Naive B cell (primary cell): ENCODE measurements at places on chromosomes 5 and 9. TPM values are rescaled to one million over a fixed set of nuclear protein-coding genes. Genes with fewer than 3 reads are reported as not detected.

Gene PCDHA11
- not detected for polyA plus RNA-seq

- DNase-seq: no peak
Measured at GRCh38 chr5:142484821-142485387, 160.1 kb upstream of the SPRY4 start.

Gene LCP2
- polyA plus RNA-seq: 2.9 TPM

GRCh38 chr9:93139365-93140182, 5.5 kb upstream of the NINJ1 start:
- DNase-seq: no peak

Gene TOR4A
- polyA plus RNA-seq: 4.5 TPM

Gene PCDHGA11
- polyA plus RNA-seq: not detected

Gene GABBR2
- polyA plus RNA-seq: not detected

DNA sequence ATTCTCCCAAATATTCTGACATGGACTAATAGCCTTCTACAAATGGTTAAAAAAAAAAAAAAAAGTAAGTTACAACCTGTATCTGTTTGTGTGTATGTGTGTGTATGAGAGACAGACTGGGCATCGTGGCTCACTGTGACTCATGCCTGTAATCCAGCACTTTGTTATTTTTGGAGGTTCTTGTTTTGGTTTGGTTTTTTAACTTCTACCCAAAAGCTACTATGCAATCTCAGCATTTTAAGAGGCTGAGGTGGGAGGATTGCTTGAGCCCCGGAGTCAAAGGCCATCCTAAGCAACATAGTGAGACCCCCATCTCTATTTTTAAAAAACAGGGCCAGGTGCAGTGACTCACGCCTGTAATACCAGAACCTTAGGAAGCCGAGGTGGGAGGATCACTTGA, 17.6 kb upstream of the HAVCR1 start:
- no peak for DNase-seq

DNA sequence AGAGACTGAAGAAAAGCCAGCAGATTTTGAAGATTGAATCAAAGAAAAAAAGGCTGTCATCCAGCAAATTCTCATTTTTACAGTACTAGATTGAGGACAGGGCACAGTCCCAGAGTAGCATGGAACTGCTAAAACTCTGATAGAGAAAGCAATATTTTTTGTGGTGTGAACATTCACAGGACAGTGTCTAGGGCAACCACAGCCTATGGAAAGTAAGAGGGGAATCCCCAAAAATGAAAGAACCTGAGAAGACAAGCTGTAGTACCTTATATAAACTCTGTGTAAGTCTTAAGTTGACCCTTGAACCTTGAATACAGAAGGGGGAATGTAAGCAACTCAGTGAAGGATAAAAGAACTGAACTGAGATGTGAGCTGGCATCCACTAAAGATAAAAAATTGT, 540.3 kb downstream of the HINT1 start:
- no peak for DNase-seq

DNA sequence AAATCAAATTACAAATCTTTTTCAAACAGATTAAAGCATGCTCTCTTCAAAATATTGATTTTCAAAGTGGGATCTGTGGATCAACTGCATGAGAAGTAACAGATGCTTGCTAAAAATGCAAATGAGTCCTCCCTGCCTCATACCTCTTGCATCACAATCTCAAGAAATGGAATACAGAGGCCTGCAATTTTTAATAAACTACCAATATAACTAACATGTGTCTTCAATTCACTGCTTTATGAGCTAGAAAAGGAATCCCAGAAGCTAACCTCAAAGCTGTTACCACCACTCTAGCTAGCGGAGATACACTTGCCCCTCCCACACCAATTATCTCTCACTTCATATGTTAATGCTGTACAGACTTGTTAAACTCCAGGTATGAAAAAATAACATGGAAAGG, 9.6 kb downstream of the OR13C5 start:
- DNase-seq: no peak

Gene RUSC2
- polyA plus RNA-seq: not detected

Gene HNRNPK
- 1,035 TPM for polyA plus RNA-seq
